ENCODE measurements at places on chromosomes 7 and 10.

DNA sequence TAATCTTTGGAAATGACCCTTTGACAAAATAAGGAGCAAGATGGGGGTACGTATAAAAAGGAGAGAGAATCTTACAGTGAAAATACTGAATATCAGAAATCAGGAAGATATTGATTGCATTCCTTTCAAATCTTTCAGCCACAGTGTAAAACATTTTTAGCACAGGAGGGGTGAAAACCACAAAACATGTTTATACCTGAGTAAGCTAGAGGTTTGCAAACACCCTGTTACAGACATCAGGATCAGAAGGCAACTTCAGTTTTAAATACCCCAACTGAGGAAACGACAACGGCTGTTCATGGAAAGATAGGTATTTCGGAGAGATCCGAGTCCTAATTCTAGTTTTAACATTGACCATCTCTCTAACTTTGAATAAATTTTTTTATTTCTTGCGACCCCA, 69.1 kb upstream of the ITGB1 start:
- no peak for DNase-seq

- no peak for DNase-seq
Observed at GRCh38 chr7:6612819-6613218, 2.6 kb upstream of the ZNF853 start.

- DNase-seq = no peak
Observed at GRCh38 chr10:4241724-4242345, 456.8 kb upstream of the KLF6 start.

GRCh38 chr7:106022193-106022821, 59.2 kb downstream of the CDHR3 start:
- no peak for DNase-seq

DNA sequence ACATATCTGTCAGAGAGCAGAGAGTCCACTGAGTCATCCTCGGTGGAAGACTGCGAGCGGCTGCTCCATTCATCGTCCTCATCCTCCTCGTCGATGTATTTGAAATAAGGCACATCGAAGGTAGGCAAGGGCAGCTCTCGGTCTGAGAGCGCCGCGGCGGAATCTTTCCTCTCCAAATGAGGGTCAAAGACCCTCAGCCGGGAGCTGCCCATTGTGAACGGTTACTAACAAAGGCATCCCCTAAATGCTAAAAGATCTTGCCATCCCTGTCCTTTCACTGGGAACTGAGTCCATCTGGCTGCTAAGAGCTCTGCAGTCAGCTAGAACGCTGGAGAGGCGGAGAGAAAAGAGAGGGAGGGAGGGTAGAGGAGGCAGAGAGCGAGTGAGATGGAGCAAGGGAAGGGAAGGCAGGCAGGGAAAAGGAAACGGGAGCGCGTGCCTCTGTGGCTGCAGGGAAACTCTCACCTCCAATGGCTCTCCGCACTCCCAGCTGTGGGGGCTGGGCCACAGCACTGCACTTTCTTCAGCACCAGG, 163.4 kb downstream of the RAPGEF5 start:
- no peak for DNase-seq
